ENCODE measurements at places on chromosomes 7 and 10.

- DNase-seq = no peak
Observed at GRCh38 chr10:82308641-82309040, 433.6 kb downstream of the NRG3 start.

DNA sequence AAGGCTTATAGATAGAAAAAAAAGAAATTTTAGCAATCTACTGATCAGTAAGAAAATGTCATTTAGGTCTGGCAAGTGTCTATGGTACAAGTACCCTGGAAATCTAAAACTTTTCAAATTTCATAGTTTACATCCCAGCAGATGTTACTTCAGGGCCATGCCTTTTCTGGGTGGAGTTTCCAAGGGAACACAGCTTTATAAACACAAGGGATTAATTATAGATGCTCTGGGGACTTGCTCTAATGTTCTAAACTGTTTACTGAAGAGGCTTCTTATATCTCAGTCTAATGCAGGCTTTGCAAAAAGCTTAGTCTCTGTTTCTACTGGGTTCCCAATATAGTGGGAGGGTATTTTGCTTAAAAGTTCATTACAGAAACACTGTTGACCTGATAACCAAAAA, 3.1 kb downstream of the CD36 start:
- no peak for DNase-seq

- DNase-seq = no peak
Observed at GRCh38 chr7:11127114-11127785, 153.6 kb downstream of the PHF14 start.

- no peak for DNase-seq
Observed at GRCh38 chr10:132964231-132964630, 21.9 kb upstream of the CFAP46 start.

DNA sequence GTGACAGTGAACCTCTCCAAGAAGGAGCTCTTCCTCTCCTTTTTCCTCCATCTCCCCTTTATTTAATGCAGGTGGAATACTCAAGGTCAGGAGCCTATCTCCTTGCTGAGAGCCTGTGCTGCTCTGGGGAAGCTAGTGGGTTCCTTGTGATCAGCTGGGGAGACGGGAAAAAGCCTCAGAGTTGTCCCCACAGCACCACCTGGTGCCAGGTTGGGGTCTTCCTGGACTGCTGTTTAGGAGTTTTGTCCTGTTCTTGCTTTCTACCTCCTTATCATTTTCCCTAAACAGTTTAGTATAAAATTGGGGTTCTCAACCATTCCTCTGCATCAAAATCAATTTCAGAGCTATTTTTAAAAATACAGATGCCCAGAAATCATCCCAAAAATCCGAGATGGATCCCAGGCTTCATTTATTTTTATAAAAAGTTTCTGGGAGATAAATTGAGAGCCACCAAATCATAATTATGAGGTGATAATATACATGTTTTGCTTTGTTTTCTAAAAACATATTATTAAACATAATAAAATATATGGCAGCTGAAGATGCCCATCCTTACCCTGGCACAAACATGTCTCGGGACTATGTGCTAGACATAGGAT, 44.3 kb downstream of the MACC1 start:
- peak; percentile 46 for DNase-seq

GRCh38 chr7:132455378-132455777, 120.9 kb downstream of the PLXNA4 start:
- no peak for DNase-seq

GRCh38 chr10:132156382-132156781, 30.4 kb upstream of the DPYSL4 start:
- no peak for DNase-seq

DNA sequence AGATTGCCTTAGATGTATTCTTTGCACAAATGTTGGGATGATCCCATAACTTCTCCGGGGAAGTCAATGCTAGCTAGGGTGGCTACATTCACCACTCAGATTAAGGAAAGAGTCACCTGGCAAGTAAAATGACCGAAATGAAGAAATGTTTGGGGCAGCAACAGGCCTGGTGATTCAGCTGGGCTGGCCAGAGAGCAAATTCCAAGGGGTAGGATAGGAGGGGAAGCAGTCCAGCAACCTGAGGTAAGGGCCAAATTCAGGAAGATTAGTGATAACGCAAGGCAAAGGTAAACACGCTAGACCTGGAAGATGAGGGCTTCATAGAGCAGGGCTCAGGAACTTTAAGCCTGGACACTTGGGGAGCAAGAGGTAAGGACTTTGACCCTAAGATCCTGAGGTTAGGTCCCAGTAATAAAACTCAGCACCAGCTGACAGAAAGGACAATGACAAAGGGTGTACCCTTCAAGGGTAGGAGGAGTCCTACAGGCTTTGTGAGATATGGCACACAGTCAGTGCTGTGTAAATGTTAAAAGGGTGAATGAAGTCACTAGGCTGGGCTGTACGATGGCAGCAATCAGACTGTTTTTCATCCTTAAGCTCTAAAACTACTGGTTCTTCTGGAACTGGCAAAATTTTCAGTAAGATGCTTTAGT, 22.7 kb upstream of the SMNDC1 start:
- peak; percentile 44 for DNase-seq

GRCh38 chr7:73809467-73809951, 21.3 kb upstream of the CLDN4 start:
- DNase-seq = no peak

DNA sequence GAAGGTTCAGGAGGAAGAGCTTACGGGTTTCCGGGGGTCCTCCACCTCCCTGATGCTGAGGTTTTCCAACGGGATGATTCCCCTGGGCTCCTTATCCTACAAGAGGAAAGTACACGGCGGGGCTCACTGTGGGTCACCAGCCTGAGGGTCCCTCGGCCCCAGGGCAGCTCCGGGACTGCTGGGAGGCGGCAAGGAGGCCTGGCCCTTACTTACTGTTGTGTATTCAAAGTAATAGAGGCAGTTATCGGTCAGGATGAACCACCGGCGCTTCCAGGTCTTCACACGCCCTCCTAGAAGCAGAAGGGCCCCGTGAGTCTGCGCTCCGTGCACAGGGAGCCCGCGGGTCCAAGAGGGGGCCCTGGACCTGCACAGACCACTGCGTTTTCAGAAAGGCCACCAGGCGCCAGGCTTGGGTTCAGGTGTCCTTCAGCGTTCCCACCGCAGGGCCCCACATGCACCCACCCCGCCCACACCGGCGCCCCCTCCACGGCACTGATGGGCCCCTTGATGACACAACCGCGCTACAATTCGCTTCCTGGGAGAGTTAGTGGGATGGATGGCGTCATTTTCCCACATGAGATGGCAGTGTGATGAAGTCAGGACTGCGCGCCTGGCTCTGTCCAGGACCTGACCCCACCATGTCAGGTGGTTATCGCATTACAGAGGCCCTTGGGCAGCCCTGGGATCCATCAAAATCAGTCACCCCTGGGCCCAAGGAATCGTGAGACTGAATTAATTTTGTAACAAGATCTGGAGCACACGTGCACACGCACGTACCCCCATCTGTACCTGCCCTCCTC, 106.7 kb downstream of the CYTH3 start:
- no peak for DNase-seq

GRCh38 chr7:127863082-127863481, 168.2 kb downstream of the LRRC4 start:
- DNase-seq = no peak

DNA sequence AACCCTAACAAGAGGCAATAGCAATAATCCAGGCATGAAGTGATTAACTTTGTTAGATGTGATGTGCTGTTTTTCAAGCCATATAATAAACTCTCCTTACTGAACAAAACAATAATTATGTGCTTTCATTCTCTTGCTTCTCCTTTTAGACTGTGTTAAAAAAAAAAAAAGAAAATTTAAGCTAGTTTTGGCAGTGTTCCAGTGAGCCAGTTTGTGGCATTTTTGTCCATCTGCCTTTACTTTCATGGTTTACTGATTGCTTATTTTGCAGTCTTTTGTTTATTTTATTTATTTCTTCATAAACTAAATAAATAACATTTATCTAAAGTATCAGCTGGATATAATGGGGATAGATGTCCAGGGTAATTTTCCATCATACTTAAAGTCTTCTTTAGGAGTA, 625.3 kb downstream of the CNTNAP2 start:
- no peak for DNase-seq

- DNase-seq = no peak
Observed at GRCh38 chr7:154332811-154333580, 280.8 kb downstream of the DPP6 start.
